ENCODE measurements at places on chromosomes 2 and 18.

- no peak for DNase-seq
Measured at GRCh38 chr2:133986081-133986837, 267.6 kb upstream of the MGAT5 start.

- DNase-seq: no peak
Measured at GRCh38 chr2:55801436-55801835, 107.8 kb upstream of the PNPT1 start.

- no peak for DNase-seq
Measured at GRCh38 chr2:138026111-138027020, 62.1 kb downstream of the HNMT start.

DNA sequence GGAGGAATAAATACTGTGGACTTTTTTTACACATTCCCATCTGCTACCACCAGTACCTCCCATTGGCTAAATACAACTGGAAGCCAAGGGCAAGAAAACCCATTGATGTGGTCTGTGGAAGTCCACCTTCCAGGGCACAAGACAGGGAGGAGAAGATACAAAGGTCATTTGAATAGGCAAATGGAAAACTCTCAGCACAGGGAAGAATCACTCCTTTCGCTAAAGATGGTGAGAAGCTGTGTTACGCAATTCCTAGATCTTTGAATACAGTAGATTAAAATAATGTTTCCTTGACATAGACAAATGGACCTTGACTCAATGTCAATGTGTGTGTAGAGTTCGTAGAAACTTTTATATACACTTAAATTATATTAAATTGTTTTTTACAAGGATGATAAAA, 70.9 kb upstream of the ERBB4 start:
- no peak for DNase-seq

- DNase-seq: peak; percentile 26
Measured at GRCh38 chr18:5582849-5583681, 39.3 kb upstream of the EPB41L3 start.

- no peak for DNase-seq
Measured at GRCh38 chr2:45293182-45293581, 283.9 kb upstream of the SIX2 start.

DNA sequence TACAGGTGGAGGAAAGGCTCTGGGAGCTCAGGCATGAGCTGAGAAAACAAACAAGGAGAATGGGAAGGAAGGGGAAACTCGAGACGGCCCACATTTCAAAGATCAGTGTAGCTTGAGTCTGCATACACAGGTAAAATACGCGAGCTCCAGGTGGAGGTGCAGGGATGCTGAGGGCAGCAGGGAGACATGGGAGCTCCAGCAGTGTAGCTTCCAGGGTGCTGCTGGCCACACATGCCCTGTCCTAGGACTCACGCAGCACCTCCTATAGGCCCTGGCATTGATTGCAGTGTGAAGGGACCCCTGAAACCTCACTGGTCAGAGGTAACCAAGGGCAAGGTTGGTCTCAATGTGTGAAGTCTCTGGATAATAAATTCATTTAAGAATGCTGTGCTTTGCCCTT, 362.8 kb upstream of the HS6ST1 start:
- DNase-seq: no peak

- no peak for DNase-seq
Measured at GRCh38 chr2:111896024-111896423, 2.4 kb upstream of the MERTK start.

DNA sequence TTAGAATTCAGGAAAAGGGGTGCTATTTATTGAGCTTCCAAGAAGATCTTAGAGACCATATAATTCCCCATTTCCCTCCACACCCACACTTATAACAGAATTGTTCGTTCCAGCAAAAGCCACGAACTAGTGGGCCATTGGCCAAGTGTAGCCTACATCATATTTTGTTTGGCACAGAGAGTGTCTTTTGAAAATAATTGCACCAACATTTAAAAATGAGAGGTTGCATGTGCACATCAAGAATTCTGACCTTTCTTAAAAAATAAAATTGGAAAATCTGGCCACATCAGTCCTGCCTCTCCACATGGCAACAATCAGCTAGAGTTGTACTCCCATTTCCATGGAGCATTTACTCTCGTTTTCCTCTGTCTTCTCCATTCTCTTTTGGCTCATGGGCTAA, 655.5 kb upstream of the FANCL start:
- peak; percentile 77 for DNase-seq

DNA sequence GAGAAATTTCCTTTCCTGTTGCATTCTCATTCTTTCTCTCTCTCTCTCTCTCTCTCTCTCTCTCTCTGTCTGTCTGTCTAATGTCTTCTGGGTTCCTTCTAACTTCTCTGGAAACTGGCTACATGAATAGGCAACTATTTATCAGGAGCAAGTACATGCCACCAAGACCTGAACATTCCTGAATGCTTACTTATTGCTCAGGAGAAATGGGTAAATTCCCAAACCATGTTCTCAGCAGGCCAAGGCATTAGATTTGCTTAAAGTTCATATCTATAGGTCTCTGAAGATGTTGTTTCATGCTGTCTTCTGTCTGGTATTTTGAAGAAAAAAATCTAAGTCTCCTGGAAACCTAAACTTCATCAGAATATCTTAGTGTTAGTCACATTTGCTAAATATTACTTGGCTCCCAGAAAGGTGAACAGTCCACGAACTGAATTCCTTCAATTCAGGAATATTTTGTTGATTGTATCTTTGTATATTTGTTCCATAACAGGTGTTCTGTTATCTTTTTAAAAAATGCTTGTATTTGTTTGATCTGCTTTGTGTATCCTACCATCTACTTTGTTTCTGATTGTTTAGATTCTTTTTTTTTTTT, 77.2 kb upstream of the FIGN start:
- DNase-seq: no peak

DNA sequence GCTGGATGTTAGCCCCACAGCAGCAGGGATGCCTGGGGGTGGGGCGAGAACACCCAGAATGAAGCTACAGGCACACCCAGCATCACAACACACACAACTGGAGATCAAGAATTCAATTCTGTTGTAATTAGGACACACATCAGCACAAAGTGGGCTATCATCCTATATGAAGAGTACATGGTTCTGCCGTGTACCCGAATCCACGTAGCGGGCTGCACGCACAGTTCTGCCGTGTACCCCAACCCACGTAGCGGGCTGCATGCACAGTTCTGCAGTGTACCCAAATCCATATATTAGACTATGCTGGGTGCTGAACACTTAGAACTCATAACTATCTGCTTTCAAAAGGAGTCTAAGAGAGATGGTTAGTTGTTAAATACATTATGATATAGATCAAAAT, 86.5 kb downstream of the EIPR1 start:
- no peak for DNase-seq

GRCh38 chr2:123870881-123871276, 154.2 kb upstream of the CNTNAP5 start:
- DNase-seq: no peak

- DNase-seq: no peak
Measured at GRCh38 chr2:42651057-42651456, 82.6 kb downstream of the MTA3 start.

- no peak for DNase-seq
Measured at GRCh38 chr2:233025706-233026105, 6.8 kb upstream of the NEU2 start.

- no peak for DNase-seq
Measured at GRCh38 chr2:64524604-64525316, 632 bp downstream of the AFTPH start.

- no peak for DNase-seq
Measured at GRCh38 chr2:142058149-142058548, 72.7 kb downstream of the LRP1B start.

DNA sequence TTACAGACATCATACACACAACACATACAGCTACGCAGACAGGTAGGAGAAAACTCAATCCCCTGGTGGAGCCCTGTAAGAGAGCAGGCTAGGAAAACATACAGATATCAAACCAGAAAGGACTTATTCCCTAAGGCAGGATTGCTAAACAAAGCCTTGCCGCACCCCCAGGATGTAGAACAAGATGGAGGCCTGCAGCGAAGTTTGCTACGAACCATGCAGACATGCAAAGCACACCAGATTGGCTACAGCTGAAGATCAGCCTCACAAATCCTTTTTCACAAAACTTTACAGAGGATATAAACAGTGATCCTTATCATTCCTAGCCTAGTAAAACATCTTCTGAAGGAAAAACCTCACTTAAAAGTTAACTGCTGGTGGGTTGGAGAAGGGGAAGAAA, 28.3 kb downstream of the C18orf54 start:
- DNase-seq: no peak

DNA sequence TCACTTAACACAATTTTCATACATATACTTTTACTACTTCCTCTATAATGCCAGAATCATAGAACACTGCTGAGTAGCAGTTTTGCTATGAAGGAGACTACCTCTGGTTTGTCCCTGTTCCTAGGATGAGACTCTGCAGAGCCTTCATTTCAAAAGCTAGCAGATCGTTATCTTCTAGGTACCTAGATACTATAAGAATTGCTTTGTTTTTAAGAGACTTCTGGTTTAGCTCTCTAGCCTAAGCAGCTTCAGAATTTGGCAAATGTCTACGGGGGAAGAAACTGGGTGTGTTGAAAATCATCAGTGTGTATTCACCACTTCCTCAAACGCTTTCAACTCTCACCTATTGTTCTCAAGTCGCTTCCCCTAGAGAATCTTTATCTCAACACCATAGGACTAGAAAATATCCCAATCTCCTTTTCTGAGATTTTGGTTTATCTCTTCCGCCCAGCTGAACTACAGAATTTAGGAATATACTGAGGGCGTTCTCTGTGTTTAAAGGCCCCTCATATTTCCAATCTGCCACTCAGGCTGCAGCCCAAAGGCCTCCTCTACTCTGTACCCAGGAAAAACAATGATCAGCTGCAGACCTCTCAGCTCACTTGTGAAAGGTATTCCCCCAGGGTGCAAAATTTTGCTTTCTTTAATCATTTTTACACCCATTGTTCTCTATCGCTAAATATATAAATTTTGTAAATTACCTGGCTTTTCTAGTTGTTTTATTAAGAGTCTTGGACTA, 28.7 kb downstream of the SMAD2 start:
- DNase-seq: no peak

DNA sequence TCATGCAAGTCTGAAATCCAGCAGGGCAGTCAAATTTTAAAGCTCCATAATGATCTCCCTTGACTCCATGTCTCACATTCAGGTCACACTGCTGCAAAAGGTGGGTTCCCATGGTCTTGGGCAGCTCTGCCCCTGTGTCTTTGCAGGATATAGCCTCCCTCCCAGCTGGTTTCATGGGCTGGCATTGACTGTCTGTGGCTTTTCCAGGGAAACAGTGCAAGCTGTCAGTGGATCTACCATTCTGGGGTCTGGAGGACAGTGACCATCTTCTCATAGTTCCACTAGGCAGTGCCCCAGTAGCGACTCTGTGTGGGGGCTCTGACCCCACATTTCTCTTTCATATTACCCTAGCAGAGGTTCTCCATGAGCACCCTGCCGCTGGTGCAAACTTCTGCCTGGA, 220.6 kb upstream of the COPS8 start:
- DNase-seq: no peak

GRCh38 chr2:54559006-54559445, 102.9 kb downstream of the SPTBN1 start:
- no peak for DNase-seq

GRCh38 chr2:28638102-28638501, 113.5 kb upstream of the PPP1CB start:
- no peak for DNase-seq

GRCh38 chr2:103664690-103665089, 902.9 kb downstream of the TMEM182 start:
- no peak for DNase-seq

DNA sequence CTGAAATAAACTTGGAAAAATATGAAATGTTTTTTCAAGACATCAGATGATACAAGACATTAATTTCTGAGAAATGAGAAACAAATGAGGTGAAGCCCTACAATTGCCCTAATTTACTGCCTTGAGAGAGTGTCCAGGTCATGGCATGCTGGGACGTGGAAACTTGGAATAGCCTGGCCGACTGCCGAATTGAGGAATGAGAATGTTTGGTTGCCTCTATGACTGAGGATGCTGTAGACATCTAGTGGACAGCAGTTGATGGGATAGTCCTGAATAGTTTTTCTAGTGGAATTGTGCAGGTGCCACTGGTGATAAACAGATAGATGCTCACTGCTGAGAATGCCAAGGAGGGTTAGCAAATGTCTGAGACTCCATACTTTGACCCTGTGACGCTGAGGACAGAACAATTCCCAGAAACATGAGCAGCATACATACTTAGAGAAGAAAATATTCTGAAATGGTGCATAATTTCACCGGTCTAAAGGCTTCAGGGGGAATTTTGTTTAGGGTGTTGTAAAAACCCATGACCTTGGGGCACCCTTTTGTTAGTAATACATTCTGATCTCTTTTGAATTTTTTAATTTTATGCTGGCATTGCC, 56.5 kb upstream of the CWC22 start:
- DNase-seq: no peak

DNA sequence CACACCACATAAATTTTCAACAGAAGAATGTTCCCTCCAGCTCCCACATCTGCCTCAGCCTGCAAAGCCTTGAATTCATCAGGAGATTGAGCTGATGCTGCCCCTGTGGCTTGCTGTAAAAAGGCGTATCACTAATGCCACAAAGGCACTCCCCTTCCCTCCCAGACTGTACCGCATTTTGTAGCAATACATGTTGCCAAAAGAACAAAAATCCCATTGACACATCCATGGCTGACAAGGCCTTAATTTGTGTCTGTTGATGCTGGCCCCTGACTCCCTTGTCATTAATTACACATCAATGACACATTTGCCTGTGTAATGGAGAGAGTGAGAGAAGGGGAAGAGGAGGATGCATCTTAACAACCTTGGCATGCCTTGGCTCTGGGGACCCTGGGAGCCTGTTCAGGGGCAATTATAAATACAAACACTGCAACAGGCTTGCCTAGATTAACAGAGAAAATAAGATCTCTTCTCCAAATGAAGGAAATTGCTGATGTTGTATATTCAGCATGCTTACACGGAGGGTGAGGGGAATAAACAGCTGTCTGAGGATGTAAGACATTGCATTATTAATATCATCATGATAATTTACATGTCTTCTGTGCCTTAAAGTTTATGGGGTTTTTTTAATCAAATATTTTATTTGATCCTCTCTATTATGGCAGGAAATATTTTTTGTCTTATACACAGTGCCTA, 264.0 kb downstream of the SUCLG1 start:
- no peak for DNase-seq

GRCh38 chr2:71538656-71539265, 85.4 kb downstream of the DYSF start:
- no peak for DNase-seq

- no peak for DNase-seq
Measured at GRCh38 chr2:68835621-68836020, 35.6 kb downstream of the BMP10 start.

- no peak for DNase-seq
Measured at GRCh38 chr2:206011795-206012194, 74.2 kb downstream of the INO80D start.

- no peak for DNase-seq
Measured at GRCh38 chr2:196253116-196253480, 81.7 kb upstream of the STK17B start.
